ENCODE measurements at places on chromosomes 11 and 22.

GRCh38 chr11:61011950-61012736 is 40.7 kb downstream of the CD6 start:
- DNase-seq: peak; percentile 70

DNA sequence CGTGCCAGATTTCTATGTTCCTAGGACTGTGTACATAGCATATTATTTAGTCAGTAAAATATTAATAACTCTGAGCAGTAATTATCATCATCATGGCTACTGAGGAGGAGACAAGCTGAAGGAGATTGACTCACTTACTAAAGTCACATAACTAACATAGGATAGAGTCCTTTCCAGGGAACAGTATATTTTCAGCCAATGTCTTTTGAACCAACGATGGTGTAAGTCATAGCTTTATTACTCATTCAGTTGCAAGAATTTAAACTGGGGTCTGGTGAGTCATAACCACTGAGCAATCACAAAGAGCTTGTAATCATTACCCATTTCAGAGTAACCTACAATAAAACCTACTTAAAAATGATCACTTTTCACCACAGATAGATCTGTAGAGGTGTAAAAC is 1564.8 kb upstream of the TENM4 start:
- DNase-seq: peak; percentile 92

- DNase-seq: no peak
These were observed 53.4 kb downstream of the NCAPD3 start for GRCh38 chr11:134170177-134170918.

GRCh38 chr11:22690871-22691270 is 24.5 kb downstream of the GAS2 start:
- peak; percentile 13 for DNase-seq

DNA sequence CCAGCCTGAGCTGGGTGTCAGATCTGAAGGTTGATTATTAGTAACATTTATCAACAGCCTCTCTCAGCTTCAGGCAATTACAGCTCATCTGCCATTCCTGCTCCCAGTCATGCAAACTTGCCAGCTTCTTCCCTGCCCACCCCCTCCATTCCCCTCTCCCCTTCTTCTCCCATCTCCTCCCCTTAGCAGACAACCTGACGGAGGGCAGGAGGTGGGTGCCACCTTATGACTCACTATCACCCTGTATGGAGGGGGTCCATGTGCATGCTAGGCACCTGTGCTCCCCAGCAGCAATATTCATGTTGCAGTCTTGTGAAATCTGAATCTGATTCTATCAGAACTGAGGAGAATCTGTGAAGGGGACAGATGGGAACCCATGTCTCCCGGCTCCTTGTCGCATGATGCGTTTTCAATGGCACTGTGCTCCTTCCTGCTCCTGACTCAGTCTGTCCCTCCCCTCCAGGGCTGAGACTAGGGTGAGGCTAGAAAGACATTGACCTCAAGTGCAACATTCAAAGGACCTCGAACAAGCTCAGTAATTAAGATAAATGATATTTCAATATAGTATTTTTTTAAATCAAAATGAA is 46.3 kb upstream of the TUB start:
- no peak for DNase-seq

GRCh38 chr11:73308961-73309919 is 1.2 kb downstream of the ARHGEF17 start:
- peak; percentile 97 for DNase-seq

GRCh38 chr11:106379265-106379664 is 301.8 kb downstream of the AASDHPPT start:
- no peak for DNase-seq

DNA sequence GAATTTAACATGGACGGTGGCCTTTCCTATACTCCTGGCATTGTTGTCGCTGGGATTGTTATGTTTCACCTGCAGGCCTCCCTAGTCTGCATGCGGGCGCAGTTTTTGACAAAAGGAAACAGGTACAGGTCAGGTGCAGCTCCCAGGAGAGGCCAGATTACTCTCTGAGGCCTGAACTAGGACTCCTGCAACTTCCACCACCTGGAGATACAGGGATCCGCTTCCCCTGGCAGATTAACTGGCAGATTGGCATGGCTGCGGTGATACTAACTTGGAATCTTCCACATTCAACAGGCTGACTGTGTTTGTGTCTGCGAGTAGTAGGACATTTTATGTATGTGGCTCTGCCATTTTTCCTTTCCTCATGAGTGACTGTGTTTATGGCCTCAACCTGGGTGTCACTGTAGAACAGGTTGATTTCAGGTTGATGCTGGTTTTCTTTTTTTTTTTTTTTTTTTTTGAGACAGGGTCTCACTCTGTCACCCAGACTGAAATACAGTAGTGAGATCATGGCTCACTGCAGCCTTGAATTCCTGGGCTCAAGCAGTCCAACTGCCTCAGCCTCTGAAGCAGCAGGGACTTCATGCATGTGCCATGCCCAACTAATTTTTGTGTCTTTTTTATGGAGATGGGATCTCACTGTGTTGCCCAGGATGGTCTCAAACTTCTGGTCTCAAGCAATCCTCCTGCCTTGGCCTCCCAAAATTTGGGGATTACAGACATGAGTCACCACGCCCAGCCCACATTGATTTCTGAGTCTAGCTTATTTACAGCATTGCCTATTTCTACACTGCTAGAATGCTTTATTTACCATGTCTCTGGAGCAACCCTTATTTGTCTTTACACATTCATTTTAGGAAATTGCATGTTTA is 1.7 kb upstream of the USP28 start:
- DNase-seq: no peak

- DNase-seq: no peak
These were observed 36.7 kb downstream of the SERPIND1 start for GRCh38 chr22:20810645-20811044.

DNA sequence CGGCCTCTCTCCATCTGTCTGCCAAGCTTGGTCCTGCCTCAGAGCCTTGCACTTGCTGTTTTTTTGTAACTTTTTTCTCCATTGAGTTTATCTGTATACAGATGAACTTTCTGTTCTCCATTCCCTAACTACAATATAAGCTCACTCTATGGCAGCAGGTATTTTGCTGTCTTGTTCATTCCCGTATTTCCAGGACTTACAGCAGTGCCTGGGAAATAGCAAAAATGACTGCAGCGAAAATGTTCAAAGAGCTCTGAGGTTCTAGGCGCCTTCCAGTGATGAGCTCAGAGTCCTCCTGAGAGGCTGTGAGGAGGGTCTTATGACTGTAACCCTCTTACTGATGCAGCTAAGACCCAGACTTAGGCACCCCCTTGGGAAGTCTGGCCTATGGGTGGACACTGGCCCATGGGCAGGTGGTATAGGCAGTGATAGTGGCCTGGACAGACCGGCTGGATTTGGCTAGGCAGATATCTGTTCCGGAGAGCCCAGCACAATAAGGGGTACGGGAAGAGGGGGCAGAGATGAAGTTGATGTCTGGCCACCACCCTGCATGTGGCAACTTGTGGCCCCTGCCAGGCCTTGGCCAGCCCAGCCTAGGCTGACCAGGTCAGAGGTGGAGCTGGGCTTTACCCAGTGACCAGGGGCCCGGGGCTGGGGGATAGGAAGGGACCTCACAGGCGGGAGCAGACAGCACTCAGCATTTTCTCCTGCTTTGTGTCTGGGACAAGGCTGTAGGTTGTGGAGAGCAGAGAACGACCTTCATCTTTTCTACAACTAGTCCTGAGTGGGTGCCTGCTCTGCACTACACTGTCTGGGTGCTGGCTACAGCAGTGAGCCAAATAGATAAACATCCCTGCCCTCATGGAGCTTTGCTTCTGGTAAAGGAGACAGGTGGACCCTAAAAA is 4.6 kb downstream of the ATF4 start:
- no peak for DNase-seq

- DNase-seq: peak; percentile 12
These were observed 876 bp downstream of the NFRKB start for GRCh38 chr11:129894278-129895125.

DNA sequence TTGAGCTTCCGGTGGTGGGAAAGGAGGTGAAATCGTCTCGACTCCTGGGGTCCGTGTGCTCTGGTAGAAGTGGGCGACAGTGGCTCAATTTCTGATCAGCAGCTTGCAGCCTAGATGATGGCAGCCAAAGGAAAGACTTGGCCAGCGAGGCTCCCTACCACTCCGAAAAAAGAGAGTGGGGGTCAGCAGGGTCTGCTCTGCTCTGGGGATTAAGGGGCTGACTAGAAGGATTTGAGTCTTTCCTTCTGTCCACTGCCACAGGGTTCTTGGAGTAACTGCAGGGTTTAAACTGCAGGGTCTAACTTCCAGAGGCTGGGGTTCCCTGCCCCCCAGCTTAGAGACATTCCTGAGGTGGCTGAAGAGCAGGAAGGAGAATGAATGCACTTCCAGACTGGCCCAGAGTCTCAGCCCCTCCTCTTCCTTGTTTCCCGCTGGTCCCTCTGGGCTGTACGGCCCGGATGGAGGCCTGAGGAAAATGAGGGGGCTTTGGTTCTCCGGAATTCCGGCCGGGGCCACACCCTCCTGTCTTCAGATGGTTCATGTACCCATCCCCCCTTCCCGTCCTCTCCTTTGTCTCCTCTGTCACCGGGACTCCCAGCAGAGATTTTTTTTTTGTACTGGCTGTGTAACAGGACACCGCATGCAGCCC is 907 bp downstream of the SERPINH1 start:
- DNase-seq: peak; percentile 75

GRCh38 chr22:44664149-44664548 is 37.9 kb upstream of the PRR5 start:
- peak; percentile 18 for DNase-seq

DNA sequence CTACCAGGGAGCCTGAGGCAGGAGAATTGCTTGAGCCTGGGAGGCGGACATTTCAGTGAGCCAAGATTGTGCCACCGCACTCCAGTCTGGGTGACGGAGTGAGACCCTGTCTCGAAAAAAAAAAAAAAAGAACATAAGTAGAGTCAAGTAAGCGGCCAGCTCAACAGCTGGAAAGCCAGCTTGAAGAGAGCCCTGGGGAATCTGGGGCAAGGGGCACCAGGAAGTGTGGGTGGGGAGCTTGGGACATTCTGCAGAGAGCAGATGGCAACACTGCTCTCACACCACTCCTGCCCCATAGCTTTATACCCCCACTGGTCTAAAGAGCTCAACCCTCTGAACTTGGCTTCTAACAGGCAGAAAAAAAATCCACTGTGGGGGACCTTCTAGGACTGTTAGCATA is 505.6 kb downstream of the BUD13 start:
- DNase-seq: no peak

DNA sequence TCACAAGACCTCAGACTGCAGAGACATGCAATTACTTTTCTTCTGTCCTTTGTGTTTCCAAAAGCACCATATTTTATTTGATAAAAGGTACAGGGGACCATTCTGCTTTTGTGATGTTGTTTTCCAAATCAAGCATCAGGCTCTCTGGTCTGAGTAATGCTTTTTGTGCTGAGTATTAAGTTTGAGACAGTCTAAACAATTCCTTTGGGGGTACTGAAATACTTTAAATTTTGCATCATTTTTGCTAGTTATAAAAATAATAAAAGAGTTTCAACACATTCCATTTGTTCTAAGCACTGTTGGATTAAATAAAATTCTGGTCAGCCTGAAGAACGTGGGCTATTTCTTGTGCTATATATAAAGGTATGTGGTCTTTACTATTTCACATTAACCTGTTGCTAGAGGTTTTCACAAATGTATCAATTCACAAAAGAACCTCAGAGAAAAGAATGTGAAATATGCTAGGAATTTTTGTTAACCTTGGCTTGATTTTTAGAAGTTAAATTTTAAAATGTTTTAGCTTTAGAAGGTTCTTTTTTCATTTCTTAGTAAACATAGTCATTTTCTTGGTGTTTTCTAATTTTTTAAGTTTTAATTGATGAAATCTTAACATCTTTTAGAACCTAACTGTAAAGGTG is 61.6 kb downstream of the C22orf31 start:
- no peak for DNase-seq

GRCh38 chr22:48894804-48895250 is 932.8 kb downstream of the BRD1 start:
- DNase-seq: no peak
